Activated naive CD4-positive, alpha-beta T cell treated with anti-CD3 and anti-CD28 coated beads, Interleukin-2, amount 10 ng/mL, durations not matched to agents 7 days and 5 days (primary cell): ENCODE measurements at places on chromosomes 6 and 20.
A peak's percentile ranks its signal among the peaks of the same experiment; 100 is the strongest.

DNA sequence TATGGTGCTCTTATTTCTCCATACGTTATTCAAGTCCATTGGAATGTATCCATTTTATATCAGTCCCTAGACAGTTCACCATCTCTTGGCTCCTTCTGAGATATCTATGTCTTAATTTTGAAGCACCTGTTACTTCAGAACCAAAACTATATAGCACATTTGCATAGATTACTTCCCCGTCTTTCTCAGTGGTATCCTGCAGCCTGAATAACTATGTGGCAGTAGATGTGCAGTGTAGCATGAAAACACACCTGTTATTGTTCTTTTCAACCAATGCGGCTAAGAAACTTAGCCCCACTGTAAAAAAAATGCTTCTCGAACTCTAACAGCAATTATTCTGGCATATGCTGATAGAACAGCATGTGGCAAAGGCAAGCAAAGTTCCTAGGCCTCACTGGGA, 1184.4 kb upstream of the ADGRB3 start:
- DNase-seq, result no peak

- no peak for DNase-seq
Measured at GRCh38 chr6:113396730-113397129, 460.4 kb upstream of the MARCKS start.

GRCh38 chr6:117906958-117907600, at the start of gene SLC35F1:
TSS of gene SLC35F1 (plus strand) at chr6:117907264.
- DNase-seq, result peak; percentile 37

DNA sequence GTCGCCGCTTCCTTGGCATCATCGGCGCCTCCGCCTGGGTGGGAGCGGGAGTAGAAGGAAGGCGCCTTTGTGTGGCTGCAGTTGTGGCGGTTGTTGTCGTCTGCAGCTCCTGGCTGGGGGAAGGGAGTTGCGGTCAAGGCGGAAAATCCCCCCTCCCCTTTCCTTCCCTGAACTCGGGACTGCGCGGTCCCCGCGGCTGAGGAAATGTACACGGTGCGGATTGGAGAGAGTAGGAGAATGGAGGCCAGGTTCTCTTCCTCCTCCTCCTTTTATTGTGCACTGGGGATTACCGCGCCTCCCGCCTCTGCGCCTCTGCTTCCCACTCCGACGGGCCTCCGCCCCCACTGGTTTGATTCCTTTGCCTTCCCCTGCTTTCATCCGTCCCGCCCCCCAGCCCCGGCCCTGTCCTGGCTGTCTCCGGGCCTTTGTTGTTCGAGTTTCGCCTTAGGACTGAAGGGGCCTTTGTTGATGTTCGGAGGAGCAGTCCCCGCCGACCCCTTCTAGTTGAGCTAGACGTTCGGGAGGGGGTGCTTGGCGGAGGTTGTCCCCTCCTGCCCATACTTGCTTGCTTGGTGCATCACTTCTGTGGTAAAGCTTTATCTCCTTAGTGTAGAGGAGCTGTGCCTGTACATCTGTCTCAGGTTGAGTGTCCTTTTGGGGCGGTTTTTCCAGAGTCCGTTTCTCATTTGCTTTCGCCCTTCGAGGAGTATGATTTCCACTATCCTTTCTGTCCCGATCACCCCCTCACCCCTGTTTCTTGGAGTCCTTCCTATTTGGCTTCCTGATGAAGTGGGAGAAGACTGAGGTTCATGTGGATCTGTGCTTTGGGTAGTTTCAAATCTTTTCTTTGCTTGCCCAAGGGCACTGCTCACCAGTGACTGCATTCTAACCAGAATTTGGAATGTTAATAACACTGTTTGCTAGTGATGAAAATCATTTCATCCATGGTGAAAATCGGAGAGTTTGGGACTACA, 764 bp downstream of the ZNF292 start:
- peak; percentile 68 for DNase-seq

GRCh38 chr20:45798935-45799642, 7.3 kb downstream of the DNTTIP1 start:
- peak; percentile 81 for DNase-seq

GRCh38 chr6:137931849-137932465, 64.9 kb downstream of the TNFAIP3 start:
- no peak for DNase-seq

DNA sequence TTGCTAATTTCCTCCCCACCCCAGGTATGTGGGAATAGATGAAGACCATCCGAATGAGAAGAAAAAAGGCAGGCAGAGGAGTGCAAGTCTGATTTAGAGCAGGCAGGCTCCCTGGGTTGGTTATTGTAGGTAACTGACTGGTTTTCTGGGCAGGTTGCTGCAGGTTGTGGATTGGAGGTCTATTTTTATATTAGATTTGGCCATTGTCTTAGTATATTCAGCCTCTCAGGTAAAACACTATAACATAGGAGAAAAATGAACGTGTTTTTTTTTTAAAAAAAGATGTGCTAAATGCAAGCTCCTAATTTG, 492 bp upstream of the TBC1D7 start:
- DNase-seq, result no peak

GRCh38 chr6:137705160-137706082, 161.6 kb upstream of the TNFAIP3 start:
- DNase-seq, result peak; percentile 79

GRCh38 chr6:3321042-3321441, 62.3 kb downstream of the PSMG4 start:
- no peak for DNase-seq

- no peak for DNase-seq
Measured at GRCh38 chr20:50285376-50286173, 94.9 kb downstream of the CEBPB start.

GRCh38 chr20:59721386-59721785, 117.0 kb downstream of the PHACTR3 start:
- DNase-seq, result no peak

- DNase-seq, result no peak
Measured at GRCh38 chr20:47667531-47668312, 117.6 kb downstream of the SULF2 start.

- DNase-seq, result no peak
Measured at GRCh38 chr6:129590408-129591022, 119.5 kb downstream of the ARHGAP18 start.

GRCh38 chr6:150491131-150491810, 108.4 kb upstream of the PLEKHG1 start:
- no peak for DNase-seq

- DNase-seq, result no peak
Measured at GRCh38 chr20:31713312-31714273, 9.1 kb downstream of the BCL2L1 start.

DNA sequence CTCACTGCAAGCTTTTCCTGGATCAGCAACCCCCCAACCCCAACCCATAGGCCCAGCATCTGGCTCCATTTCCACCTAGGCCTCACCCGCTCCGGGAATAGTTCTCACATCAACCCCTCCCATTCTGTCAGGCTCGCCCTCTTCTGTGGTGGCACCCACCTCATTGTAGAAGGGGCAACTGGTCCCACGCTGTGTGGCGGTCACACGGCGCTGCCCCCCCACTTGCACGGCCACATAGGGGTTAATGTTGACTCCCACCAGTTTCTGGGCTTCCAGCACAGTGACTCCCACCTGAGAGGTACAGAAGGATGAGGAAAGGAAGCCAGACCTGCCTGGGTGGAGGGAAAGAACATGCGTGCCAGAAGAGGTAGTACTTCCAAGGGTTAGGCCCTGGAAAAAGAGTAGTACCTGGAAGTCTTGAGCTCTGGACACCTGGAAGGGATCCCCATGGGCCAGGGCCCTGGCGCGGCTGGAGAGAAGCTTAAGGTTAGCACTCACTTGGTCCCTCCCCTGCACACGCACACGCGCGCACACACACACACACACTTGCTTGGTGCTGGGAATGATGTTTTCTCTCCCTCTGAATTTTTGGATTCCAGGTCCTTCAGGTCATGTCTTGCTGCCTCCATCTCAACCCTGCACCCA, 12.7 kb upstream of the SPAG4 start:
- DNase-seq, result peak; percentile 12

DNA sequence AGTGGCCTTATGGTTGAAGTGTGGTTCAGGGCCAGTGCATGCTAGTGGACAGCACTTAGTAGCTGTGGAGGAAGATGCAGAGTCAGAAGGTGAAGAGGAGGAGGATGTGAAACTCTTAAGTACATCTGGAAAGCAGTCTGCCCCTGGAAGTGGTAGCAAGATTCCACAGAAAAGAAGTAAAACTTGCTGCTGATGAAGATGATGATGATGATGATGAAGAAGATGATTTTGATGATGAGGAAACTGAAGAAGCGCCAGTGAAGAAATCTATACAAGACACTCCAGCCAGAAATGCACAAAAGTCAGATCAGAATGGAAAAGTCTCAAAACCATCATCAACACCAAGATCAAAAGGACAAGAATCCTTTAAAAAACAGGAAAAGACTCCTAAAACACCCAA, 28.9 kb downstream of the MDFI start:
- DNase-seq, result no peak

DNA sequence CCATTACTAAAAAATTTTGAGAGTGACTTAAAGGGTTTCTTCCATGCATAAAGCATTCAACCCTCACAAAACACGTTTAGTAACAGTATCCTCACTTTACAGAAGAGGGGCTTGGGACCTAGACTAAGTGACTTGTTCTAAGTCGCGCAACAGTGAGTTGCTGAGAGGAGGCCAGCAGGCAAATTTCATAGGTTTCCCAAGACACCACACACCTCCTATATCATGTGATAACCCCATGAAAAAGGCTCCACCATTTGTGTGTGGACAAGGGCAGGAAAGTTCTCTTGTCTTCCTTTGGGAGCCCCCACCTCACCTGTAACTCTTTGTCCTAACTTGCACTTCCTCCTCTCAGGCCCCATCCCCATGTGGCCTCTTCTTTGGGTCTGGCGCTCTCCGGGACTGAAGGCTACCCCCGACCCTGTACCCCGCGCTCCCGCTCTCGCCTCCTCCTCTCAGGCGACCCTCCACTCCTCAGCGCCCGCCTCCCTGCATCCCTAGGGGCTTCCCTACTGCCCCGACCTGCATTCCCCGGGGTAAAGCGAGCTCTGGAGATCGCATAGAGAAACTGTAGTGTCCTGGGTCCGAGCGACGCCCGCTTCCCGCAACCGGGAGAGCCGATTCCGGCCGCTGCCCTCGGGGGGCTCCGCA, 392 bp downstream of the PSMB8 start:
- DNase-seq, result no peak

DNA sequence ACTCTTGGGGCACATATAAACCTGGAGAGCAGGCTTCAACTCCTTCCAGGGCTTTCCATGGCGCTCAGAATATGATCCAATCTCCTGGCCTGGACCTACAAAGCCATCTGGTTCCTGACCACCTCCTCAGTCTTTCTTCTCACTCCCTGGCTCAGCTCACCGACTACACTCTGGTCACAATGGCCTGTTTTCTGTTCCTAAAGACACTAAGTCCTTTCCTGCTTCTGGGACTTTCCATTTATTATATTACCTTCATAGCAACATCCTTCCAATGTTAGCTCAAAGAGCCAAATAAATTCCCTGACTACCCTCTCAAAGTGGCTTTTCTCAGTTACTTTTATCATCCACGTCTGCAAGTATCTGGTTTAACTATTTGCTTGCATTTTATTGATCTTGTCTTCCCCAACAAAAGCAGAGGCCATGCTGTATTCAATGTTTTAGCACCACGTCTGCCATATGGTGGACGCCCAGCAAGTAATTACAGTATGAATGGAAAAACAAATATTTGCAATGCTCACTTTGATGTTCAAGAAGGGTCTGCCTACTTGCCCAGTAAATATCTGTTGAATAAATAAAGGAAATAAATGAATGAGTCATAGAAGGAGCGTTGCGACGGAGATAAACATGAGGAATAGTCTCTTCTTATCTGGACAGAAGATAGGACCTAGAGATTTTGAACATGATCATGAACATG, 328.4 kb downstream of the ESR1 start:
- no peak for DNase-seq

DNA sequence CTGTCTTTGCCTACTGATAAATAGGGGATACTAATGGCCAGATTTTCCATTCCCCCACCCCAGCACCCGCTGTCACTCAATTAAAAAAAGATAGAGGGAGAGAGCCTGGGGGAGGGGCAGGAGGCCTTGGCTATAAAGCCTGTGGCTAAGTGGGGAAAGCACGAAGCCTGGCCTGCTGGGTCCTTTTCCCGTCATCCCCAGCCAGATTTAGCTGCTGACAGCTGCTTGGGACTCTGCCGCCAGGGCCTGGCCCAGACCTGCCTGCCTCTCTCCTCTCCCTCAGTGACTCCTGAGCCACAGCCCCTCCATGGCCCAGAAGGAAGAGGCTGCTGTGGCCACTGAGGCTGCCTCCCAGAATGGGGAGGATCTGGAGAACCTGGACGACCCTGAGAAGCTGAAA, at the start of gene APOBEC2:
APOBEC2 (plus strand) TSS at position 162 of the 400 bp plus-strand sequence; CDS start at position 308, 146 bp downstream.
- no peak for DNase-seq

GRCh38 chr6:27213544-27214125, 33.9 kb upstream of the PRSS16 start:
- no peak for DNase-seq

GRCh38 chr6:38443352-38444144, 196.2 kb downstream of the BTBD9 start:
- no peak for DNase-seq

- DNase-seq, result no peak
Measured at GRCh38 chr6:165931675-165932074, 236.0 kb downstream of the TBXT start.

DNA sequence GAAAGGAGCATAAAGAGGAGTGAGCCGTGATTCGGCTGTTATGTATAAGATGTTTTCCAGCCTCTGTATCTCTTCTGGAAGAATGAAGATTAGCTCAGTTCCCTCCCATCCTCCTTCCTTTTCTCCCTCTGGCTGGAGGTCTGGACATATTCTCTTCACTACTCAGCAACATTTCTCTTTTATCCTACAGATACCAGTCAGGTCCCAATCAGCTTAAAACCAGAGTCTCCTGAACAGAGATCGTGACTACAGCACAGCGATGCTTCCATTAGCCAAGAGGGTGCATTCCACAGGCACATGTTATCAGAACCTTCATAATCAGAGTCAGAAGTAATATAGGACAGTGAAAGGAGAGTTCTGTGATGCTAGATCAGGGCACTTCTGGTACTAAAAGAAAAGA, 133.9 kb upstream of the SOX4 start:
- no peak for DNase-seq

DNA sequence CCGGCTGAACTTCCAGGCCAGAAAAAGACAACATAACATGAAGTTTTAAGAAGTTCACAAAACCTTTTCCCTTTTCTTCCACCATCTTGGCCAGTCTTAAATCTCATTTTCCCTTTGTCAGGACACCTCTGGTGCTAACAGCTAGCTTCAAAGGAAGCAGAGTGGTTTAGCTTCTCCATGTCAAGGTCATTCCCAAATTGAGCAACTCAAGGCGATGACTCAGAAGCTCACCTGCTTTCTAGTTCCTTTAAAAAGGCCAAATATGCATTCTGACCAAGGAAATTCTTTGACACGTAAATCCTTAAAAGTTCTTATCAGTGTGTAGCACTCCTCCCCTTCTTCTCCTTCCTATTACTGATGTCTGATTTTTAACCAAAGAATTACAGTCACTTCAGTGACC, 69.6 kb upstream of the VGLL2 start:
- DNase-seq, result no peak

GRCh38 chr20:20856306-20856705, 143.9 kb upstream of the RALGAPA2 start:
- DNase-seq, result no peak

- DNase-seq, result no peak
Measured at GRCh38 chr6:54768494-54768893, 78.1 kb upstream of the FAM83B start.

GRCh38 chr6:138278326-138278725, 60.0 kb upstream of the PBOV1 start:
- DNase-seq, result no peak

GRCh38 chr6:109799129-109799528, 108.0 kb downstream of the FIG4 start:
- no peak for DNase-seq
